SK-N-SH treated with all-trans-retinoic acid at 6 μM for 48 hours (cell line): ENCODE measurements at places on chromosomes 1 and 21.
A peak's percentile ranks its signal among the peaks of the same experiment; 100 is the strongest.

- no peak for ATAC-seq
These were observed 52.6 kb downstream of the KIF21B start for GRCh38 chr1:200970771-200971427.

- ATAC-seq, result no peak; the same call in 2 of the 3 replicates
These were observed 4.4 kb downstream of the SH2D1B start for GRCh38 chr1:162407539-162407938.

DNA sequence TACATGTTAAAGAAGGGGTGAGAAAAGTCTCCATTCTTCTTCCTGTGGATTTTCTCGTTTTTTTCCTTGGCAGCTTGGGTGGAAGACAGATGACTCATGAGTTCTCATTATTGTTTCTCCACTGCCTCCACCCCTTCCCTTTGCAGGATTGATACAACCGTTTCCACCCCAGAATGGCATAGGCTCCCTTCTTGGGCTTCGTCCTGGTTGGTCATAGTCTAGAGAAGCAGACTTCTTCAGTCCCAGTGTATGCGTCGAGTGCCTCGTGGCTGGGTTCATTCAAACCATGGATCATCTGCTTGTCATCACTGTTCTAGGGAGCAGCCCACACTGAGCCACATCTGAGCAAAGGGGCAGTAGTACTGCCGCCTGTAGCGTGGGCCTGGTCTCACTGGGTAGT lies 13.7 kb downstream of the PTGFRN start:
- ATAC-seq, result no peak

- ATAC-seq, result no peak
These were observed 58.5 kb downstream of the UBR4 start for GRCh38 chr1:19151537-19151936.

DNA sequence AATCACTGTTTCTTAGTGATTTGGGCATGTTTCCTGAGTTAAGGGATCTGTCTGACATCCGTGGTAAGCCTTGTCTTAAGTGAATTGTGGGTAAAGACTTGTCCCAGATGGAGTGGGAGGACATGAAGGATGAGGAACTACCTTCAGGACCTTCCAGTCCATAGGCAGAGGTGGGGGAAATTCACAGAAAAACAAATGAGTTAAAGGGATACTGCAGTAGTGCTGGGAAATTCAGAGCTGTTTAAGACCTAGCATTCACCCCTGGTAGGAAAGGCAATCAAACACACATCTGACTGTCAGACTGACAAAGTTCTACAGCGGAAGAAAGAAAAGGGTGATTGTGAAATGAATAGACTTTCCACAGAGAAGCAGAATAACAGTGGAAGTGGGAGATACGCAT lies 3.0 kb downstream of the GNAT2 start:
- no peak for ATAC-seq

DNA sequence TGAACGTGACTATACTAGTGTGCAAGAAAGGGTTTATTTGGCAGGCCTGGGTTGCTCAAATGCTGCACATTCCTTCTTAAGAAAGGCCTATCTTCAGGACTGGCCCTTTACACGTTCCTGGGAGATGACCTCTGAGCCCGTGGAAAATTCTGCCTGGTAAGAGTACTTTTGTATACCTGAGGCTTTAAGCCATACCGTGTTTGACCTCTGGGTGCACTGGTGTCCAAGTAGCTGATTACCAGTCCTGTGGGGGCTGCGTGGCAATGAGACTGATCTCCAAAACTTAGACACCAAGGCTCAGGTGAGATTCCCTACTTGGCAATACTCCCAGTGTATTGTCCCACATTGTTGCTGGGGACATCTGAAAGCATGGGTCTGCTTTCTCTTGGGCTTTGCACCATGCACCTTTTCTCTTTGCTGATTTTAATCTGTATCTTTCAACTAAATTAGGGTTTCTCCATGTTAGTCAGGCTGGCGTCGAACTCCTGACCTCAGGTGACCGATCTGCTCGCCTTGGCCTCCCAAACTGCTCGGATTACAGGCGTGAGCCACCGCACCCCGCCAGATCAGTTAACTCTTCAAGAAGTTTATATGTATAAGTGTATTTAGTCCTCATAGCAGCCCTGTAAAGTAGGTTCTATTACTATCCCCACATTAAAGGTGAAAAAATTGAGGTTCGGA lies 44.5 kb downstream of the TRIM33 start:
- ATAC-seq, result no peak

DNA sequence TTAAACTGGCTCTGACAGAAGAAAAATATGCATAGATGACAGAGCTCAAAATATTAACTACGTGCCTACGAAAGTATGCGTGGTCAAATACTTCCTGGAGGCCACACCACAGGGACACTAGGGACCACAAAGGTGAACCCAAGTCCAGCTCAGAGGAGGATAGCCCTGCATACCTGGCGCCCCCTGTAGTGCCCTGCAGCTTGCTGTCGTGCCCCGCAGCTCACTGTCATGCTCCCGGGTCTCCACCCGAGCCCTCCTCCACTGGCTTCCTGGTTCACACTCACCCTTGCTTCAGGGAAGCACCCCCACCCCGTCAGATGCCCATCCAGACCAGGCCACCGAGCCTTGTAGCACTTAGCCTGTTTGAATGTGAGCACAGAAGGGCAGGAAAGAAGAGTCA lies 16.7 kb upstream of the NADK start:
- no peak for ATAC-seq

DNA sequence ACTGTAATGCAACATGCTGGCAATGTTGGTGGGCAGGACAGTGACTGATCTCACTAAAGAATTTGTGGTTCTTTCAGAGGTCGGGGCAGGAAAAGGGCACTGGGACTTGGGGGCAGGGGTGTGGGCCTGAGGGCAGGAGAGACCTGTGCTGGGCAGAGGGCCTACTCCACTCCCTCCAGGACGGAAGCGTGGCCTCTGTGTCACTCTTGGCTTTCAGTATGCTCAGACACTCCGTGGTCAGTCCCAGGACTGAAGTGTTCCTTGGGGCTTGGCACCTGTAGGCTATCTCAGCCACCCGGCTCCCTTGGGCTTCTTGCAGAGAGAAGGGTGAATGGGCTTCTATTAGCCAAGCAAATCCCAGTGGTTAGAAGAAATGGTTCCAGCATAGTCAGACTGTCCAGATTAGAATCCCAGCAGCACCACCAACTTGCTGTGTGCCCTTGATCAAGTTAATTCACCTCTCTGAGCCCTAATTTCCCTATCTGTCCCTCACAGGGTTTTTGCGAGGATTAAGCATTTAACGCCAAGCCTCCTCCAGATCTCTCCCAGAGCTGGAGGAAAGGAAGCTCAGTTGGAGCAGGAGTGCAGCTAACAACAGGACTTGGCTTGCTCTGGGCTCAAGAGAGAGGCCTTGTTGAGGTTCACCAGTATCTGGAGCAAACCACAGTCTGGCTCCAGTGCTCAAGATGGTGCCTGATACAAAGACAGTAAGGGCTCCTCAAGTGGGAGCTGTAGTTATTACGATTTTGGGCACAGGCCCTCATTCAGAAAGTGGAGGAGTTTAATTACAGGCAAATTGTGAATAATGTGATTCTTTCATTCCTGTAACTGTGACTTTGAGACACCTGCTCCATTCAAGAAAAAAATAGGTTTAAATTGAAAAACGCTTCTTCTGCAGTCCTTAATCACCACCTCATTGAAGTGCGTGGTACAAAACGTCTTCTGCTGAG lies 57.7 kb upstream of the LRP8 start:
- no peak for ATAC-seq

DNA sequence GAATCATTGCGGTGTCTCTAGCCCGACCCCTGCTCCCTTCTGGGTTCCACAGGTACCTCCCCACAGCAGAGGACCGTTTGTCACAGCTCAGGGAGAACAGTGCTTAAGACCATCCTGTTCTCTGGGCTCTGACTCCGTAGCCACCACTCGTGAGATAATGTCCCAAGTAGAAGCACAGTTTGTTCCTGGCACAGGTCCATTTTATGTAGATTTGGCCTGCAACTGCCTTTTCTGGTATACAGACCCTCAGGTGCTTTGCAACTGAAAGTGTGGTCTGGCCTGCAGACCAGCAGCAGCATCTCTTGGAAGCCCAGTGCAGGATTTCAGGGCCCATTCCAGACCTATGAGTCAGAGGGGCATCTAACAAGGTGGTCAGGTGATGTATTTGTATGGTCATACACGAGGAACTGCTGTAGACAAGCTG lies 28.4 kb upstream of the TMEM125 start:
- no peak for ATAC-seq

GRCh38 chr1:192608671-192609070 lies 27.3 kb upstream of the RGS13 start:
- no peak for ATAC-seq

DNA sequence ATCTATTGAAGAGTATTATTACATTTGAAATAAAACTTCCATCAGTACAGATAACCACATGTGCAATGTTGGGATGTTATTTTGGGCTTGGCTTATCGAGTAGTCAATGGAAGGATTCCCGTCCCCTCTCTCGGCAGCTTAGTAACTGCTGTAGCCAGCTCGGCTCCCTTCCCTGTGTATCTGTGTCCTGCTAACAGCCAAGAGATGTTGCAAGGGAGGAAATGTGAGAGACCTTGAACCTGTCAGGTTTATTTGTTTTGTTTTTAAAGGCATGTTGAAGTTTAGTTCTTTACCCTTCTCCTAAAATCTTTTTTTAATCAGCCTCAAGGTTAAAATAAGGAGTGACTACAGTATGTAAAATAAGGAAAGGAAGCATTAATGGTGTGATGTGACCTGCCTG lies 13.6 kb upstream of the TARS2 start:
- no peak for ATAC-seq

DNA sequence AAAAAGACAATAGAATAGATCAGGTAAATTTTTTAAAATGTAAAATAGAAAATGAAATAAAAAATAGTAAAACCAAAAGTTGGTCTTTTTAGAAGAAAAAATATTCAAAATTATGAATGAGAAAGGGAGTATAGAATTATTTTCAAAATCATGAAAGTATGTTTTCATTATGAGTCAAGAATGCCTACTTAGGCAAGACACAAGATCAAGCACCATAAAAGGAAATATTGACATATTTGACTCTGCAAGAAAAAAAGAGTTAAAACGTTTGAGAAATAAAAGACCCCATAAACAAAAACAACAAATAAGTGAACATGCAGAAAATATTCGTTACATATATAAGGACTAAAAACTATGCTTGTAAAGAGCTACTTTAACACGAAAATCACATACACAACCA lies 4.8 kb upstream of the COX20 start:
- ATAC-seq, result no peak

- ATAC-seq, result no peak
These were observed 336.4 kb downstream of the NTNG1 start for GRCh38 chr1:107477233-107477632.

DNA sequence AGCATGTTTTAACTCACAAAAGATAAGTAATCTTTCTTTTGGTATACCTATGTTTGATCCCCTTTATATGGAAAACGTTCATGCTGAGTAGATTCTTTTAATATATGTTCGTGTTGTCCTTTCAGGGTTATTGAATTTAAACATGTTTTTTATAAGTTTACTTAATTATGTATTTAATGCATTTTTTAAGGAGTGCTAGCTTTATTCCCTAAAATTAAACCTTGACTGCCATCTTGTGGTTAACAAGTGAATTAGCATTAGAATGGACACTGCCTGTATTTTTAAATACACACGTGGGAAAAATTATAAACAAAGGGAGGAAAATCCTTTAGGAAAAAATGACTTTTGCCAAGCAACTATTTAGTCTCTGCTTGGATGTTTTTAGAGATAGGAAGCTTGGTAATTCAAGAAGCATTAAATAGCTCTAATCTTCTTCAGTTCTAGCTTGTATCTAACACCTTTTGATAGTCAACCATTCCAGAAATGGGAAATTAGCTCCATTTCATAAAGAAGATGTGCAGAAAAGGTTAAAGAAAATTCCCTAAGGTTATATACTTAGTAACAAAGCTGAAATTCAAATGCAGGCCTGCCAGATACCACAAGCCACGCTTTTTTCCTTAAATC lies 43.0 kb downstream of the UBE2U start:
- peak; percentile 65 for ATAC-seq

DNA sequence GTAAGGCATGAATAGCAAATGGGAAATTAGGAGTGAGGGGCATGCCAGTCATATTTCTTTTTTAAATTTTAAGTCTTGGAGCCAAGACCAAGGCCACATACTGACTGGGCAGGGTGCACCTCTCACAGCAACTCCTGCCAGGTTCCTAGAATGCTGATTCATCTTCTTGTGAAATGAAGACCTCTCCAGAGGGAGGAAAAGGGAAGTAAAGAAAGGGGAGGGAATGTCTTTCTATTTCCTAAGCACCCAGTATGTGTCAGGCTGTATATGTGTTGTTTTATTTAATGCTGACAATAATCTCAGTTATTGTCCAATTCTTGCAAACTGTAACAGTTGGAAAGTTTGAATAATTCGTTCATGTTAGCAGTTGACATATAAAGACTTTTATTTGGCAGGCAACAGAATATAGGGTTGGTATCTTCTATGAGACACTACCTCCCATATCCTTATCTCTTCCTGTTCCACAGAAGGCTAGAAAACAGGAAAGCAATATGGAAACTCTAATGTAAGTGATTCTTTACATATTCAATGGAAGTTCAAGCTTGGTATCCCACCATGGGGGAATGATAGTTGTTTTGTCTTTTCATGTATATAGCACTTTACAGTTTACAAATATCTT lies 259.1 kb upstream of the USP24 start:
- ATAC-seq, result no peak

DNA sequence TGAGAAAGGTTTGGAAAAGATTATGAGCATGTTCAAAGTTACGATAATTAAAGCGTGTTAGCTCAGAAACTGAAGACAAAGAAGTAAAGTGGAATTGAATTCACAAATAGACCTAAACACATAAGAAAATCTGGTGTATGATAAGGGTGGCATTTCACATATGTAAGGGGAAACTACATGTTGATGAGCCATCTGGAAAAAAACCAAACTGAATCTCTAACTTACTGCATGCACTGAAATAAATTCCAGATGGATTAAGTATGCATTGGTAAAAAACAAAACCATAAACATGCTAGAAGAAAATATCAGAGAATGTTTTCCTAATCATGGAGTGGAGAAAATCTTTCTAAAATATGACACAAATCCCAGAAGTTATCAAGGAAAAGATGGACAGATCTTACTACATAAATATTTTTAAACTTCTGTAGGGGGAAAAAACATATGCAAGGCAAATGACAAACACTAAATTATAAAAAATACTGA lies 34.0 kb upstream of the CTPS1 start:
- ATAC-seq, result no peak

DNA sequence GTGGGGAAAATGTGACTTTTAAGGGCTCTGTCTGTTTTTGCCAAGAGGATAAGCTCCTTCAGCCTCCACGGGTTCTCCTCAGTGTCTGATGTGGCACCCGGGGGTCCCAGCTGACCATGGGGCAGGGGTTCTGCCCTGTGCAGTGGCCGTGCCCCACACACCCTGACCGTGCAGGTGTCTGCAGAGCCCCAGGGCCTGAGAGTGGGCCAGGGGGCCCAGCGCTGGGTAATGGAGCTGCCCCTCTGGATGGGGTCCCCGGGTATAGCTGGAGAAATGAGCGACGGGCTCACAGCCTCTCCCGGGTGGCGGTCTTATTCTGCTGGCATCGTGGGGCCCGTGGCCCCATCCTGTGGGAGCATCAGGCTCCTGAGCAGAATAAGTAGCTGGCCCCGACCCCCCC lies 2.9 kb upstream of the PFKL start:
- no peak for ATAC-seq

GRCh38 chr1:80582980-80583379 lies 1217.8 kb upstream of the ADGRL2 start:
- ATAC-seq, result no peak

- ATAC-seq, result peak; percentile 91
These were observed 450.8 kb downstream of the KIF26B start for GRCh38 chr1:245605480-245606156.

GRCh38 chr1:55751776-55752175 lies 536.6 kb upstream of the USP24 start:
- ATAC-seq, result no peak
